ENCODE measurements at places on chromosomes 16 and 17.

GRCh38 chr17:79231766-79232287, 157.2 kb downstream of the ENGASE start:
- DNase-seq: no peak

- DNase-seq: no peak
These were observed 14.5 kb downstream of the BAIAP2 start for GRCh38 chr17:81049372-81049911.

GRCh38 chr17:54172096-54172984, 349.6 kb downstream of the KIF2B start:
- DNase-seq: no peak

GRCh38 chr17:73297934-73298861, 13.6 kb downstream of the CDC42EP4 start:
- no peak for DNase-seq

- no peak for DNase-seq
These were observed 125.4 kb downstream of the SEC14L1 start for GRCh38 chr17:77266213-77266612.

DNA sequence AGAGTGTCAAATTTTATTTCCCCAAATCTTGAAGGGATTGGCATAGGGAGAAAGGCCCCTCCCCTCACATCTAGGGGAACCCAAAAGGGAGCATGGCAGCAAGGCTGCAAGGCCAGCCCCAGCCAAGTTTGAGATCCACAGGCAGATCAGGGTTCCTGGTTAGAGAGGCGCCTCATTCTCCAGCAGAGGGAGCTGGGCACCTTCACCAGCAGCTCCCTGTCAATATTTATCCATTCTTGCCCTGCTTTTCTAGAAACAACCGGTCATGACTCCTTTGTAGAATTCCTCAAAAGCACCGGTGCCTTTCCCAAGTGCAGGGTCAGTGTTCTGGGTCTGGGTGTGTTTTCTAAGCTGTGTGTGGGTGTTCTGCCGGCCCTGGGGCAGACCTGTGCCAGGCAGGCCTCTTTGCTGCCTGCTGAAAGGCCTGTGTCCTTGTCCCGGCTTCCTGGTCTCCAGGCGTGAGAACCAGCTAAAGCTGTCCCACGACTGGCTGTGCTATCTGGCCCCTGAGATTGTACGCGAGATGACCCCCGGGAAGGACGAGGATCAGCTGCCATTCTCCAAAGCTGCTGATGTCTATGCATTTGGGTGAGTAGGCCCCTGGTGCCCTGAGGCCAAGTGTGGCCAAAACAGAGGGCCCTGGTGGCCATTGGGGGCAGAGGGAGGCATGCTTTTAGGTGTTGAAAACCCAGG, 21.2 kb upstream of the LGALS9 start:
- DNase-seq: no peak

- no peak for DNase-seq
These were observed 111.1 kb downstream of the PITPNC1 start for GRCh38 chr17:67488161-67488560.

- DNase-seq: no peak
These were observed 236.8 kb downstream of the IRX3 start for GRCh38 chr16:54049591-54050458.

- no peak for DNase-seq
These were observed 7.5 kb upstream of the SNTB2 start for GRCh38 chr16:69179328-69180010.

- DNase-seq: no peak
These were observed 17.3 kb downstream of the C17orf100 start for GRCh38 chr17:6668727-6669425.

DNA sequence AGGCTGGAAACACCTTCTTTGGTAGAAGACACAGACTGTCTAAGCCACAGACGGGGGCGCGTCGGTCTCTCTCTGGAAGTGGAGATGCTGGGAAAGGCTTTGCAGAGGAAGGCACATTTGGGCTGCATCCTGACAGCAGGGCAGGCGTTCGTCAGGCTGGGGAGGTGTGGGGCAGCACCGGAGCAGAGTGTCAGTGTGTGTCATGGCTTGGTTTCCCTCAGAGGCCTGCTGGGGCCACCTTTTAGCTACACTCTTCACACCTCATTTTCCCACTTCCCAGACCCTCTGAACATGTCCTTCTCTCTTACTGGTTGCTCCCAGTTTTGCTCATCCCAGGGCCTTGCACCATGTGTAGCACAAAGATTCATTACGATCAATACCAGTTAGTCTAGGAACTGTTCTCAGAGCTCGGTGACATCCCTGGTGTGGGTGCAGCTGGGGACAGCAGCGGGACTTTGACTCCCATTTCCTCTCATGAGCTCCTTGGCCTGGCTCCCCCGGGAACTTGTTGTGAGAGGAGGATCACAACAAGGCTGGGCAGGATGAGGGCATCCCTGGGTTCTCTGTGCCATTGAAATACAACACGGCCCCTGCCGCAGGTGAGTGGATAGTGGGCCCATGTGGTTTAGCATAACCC, 33.1 kb downstream of the SMARCE1 start:
- DNase-seq: peak; percentile 60

- no peak for DNase-seq
These were observed 39.2 kb upstream of the PRSS54 start for GRCh38 chr16:58333985-58334384.

- DNase-seq: peak; percentile 12
These were observed 1.1 kb downstream of the CRAMP1 start for GRCh38 chr16:1613211-1613622.

DNA sequence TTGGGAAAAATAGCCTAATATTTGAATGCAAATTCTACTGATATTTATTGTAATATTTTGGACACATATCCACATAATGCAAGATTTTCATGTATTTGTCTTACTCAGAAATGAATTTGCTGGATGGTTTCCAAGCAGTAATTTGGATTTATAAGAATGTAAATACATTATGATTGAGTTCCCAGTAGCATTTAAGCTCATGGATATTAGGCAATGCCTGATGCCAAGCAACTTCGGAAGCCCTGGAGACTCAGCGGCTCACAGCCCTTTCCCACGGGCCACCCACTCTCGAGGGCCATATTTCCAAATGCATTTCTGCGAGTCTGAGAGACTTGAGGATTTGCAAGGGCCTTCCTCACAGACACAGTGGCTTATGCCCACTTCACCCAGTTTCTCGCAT, 62.1 kb upstream of the MYOCD start:
- DNase-seq: no peak

DNA sequence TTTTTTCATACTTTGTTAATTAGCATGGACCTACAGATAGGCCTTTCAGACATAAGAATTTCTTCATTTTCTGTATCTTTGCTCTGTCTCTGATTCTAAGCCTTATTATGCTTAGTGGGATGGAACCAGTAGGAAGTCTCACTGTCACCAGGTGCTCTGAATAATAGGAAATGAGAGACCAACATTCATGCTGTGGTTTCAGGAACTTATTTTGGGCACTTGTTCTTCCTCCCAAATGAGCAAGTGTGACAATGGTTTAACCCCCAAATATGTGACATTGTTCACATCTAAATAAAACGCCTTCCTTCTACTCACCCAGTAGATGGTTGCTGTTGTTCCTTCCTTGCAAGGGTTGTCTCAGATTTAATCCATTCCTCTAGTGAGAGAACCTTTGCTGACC, 100.2 kb downstream of the SYCE1L start:
- no peak for DNase-seq

DNA sequence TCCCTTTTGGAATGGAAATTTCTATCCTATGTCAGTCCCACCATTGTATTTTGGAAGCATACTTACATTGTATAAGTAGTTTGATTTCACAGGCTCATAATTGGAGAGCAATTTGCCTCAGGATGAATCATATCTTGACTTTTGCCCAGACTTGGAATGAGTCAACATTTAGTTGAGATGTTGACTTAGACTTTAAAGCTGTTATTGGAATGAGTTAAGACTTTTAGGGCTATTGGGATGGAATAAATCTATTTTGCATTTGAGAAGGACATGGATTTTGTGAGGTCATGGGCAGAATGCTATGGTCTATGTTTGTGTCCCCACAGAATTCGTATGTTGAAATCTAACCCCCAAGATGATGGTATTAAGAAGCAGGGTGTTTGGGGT, 12.2 kb upstream of the ZNF594 start:
- DNase-seq: no peak

DNA sequence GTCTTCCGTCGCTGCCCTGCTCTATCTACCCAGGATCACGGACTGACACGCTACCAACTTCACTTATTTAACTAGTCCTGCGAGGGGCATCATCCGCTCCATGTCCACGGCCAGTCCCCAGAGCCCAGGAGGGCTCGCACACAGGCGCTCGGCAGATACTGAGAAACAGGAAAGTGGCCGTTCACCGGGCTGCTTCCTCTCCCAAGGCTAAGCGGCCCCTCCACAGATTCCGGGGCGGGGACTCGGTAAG, 388 bp downstream of the OXLD1 start:
- DNase-seq: no peak

GRCh38 chr17:20989991-20990855, 52.6 kb downstream of the USP22 start:
- no peak for DNase-seq

- DNase-seq: no peak
These were observed 63.2 kb upstream of the MARCHF10 start for GRCh38 chr17:62871291-62871690.

- DNase-seq: no peak
These were observed 19.9 kb downstream of the GAS7 start for GRCh38 chr17:10178506-10178991.

DNA sequence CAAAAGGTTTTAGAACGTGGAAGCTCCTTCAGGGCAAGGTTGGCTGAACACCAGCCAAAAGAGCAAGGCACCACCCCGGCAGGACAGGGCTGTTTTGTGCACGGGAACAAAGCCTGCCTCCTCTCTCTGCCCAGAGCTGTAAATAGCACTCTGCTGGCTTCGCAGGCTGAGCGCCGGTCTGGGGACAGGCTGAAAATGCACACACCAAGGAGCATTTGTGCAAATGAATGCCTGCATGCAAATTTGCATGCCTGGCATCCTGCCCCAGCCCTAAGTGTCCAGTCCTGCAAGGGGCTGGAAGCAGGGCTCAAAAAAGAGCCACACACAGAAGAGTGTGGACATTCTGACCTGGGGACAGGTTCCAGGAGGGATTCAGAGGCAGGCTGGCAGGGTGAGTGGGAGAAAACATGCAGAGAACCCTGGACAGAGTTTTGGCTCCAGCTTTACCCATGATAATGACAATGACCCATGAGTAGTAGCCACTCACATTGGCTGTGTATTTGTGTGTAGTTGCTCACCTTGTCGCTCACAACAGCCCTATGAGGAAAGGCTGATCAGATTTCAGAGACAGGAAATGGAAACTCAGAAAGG, 11.7 kb downstream of the ABAT start:
- no peak for DNase-seq

GRCh38 chr17:50209472-50210239, 8.2 kb upstream of the COL1A1 start:
- DNase-seq: no peak

GRCh38 chr17:27782791-27783206, 17.5 kb downstream of the NOS2 start:
- DNase-seq: no peak

DNA sequence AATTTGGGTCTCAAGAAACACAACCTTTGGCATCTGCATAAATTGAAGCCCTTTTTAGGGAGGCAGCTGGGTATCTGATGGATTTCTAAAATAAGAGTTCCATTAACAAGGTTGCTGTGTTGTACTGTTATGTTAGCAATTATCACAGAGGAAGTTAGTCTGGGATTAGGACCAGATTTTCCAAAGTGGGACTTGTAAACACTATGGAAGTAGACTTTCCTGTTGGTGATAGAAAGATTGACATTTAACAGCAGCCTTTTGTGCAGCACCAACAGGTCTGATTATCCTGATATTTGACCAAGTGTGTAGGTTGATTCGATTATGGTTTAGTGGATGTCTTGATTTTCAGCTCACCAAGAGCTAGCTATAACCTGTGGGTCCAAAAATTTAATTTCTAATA, 46.4 kb downstream of the TMEM100 start:
- DNase-seq: no peak

All from naive thymus-derived CD8-positive, alpha-beta T cell (primary cell).